NCI-H146 (cell line): ENCODE measurements at places on chromosomes 2 and 18.

- no peak for DNase-seq
Observed at GRCh38 chr2:44807201-44808025, 134.1 kb upstream of the SIX3 start.

DNA sequence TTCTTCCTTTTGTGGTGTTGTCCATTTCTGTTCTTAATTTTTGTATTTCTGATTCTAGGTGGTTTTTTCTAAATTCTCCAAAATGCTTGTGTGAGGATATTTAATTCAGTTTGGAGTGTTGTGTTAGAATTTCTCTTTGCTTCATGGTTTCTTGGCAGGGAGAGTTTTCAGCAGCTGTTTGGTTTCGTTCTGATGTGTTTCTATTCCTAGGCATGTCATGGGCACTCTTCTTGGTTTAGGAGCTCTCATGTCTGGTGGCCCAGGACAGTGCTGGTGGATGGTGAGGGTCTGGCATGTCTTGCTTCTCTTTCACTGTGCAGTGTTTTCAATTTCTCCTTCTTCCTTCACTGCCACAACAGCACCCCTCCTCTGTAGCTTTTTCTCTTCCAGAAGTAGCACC lies 52.9 kb downstream of the OSBPL6 start:
- no peak for DNase-seq

DNA sequence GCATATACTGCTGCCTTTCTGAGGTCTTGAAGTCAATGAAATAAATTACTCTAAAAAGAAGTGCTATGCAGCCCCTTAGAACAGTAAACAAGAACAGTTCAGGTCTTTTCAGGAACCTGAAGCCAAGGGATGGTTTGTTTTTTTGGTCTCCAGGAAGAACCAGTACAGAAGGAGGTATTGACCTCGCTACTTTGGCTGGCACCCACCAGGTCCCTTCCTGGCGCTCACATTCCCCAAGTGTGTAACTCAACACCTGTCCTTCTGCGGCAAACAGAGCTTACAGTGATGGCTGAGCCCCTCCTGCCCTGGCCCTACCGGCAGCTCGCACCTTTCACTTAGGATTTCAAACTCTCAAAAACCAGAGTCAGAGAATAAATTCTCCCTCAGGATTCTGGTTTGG lies 51.9 kb downstream of the SETBP1 start:
- DNase-seq = no peak

DNA sequence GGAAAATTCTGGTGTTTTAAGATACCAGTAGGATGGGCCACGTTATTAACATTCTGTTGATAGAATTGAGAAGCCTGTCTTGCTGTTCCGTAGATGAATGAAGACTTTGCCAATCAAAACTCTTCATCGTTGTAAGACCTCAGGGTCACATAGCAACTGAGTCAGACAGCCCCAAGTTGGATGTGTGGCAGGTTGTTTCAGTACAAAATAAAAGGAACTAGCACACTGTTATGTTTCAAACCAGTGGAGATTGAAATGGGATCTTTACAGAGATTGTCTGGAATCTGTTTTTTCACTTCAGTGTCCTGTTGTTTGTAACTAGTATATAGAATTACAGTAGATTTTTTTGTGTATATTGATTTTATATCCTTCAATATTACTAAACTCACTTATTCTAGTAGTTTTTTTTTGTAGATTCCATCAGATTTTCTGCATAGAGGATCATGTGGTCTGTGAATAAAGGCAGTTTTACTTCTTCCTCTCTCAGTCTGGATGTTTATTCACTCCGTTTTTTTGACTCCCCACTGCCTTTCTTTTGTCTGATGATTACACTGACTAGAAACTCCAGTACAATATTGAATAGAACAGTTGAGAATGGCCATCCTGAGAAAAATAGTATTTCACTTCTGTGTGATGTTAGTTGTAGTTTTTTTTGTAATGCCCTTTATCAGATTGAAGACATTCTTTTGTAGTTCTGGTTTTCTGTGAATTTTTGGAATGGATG lies 22.7 kb downstream of the EPC2 start:
- DNase-seq = peak; percentile 20

- no peak for DNase-seq
Observed at GRCh38 chr2:21288299-21288698, 164.5 kb downstream of the TDRD15 start.

- DNase-seq = no peak
Observed at GRCh38 chr2:149451417-149452165, 121.2 kb downstream of the LYPD6 start.

DNA sequence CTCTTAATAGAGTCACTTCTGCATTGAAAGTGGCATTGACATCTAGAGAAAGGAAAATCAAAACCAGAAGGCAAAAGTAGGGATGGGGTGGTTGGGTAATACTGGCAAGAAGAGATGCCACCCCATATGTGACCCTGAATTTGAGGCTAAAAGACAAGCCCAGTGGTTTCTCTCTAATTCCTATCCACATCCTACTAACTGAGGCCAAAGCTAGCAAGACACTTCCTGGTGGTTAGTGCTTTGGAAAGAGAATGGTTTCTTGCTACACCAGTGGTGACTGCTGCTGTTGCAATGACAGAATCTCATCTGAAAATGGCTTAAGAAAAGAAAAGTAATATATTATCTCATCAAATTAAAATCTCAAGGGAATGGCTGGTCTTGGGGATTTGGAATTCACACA lies 640.6 kb downstream of the EPHA4 start:
- no peak for DNase-seq

GRCh38 chr18:75081486-75081885 lies 127.5 kb downstream of the PTGR3 start:
- no peak for DNase-seq

DNA sequence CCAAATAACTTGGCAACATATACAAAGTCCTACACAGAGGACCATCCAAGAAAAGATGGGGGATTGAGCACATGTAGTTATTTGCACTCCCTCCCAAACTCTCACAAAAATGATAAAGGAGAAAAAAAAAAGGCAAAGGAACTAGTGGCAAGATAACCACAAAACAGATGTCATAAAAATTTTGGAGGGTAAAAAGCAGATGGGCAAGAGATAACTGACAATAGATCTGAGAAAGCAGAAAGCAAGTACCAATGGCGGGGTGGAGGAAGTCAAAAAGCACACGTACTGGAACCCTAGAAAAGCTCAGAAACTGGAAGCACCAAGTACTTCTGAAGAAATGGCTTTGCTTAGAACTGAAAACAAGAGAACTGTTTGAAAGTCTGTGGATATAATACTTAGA lies 82.0 kb downstream of the WDPCP start:
- no peak for DNase-seq

GRCh38 chr2:85744741-85745601 lies 8.8 kb upstream of the ATOH8 start:
- no peak for DNase-seq

DNA sequence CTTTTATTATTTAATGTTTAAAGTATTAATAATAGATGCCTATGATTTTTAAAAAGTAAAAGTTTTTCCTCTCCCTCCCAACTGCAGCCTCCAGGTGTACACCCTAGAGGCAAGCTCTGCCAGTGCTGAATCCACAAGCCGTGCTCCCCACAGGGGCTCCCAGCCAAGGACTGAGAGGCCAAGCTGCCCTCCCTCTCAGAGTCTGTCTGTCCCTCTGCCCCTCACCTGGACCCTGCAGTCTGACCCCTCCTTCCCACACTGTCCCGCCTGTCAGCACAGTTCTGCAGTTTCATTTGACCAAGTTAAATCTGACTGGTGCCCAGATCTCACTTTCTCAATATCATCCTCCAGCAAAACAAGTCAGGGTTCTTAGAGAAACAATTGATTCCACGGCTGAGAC lies 14.8 kb upstream of the PROC start:
- no peak for DNase-seq

GRCh38 chr2:102251042-102251848 lies 60.1 kb upstream of the IL1RL1 start:
- DNase-seq = no peak

DNA sequence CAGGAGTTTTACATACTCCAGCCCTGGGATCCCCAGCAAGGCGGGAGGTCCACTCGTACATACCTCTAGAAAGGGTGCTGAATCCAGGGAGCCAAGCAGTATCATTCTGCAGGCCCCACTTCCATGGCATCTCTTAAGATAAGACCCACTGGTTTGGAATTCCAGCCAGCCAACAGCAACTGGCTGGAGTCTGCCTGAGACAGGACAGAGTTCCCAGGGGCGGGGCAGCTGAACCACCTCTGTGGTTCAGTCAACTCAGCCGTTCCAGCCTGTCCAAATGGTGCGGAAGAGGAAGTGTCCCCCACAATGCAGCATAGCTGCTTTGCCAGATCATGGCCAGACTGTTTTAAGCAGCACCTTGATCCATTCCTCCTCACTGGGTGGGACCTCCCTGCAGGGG lies 33.2 kb downstream of the ZNF892 start:
- DNase-seq = no peak

DNA sequence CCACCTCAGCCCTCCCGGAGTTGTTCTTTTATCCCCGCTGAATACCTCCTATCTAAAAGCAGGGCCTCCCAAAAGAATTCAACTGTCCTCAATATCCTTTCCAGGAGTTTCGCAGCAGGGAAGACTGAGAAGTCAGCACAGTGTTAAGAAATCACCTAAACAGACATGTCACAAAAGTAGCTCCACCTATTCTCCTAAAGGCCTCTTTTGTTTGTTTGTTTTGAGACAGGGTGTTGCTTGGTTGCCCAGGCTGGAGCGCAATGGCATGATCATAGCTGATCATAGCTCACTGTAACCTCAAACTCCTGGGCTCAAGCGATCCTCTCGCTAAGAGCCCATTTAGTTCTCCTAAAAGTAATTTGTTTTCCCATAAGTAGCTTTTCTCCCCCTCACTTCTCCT lies 53.8 kb downstream of the TEX44 start:
- DNase-seq = no peak

- peak; percentile 56 for DNase-seq
Observed at GRCh38 chr2:127525691-127526131, 578 bp downstream of the IWS1 start.

GRCh38 chr2:85215448-85216401 lies 82.5 kb downstream of the TCF7L1 start:
- peak; percentile 57 for DNase-seq

GRCh38 chr18:51430538-51430937 lies 233.1 kb upstream of the MEX3C start:
- DNase-seq = no peak

DNA sequence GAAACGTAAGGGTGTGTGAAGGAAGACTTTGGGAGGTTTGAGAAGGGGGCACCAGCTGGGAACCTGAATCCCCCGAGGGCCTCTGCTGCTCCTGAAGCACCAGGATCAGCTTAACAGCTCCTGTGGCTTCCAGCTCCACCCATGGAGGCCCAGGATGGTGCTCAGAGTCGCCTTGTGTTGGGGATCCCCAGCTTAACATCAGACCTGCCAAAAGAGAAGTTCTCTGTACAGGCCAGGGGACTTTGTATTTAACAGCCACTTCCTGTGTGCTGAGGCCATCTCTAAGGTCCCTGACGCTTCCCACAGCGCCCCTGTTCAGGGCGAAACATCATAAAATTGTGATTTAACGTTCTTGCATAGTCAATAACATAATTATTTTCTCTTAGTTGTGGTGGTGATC lies 77.5 kb downstream of the NCK2 start:
- no peak for DNase-seq

DNA sequence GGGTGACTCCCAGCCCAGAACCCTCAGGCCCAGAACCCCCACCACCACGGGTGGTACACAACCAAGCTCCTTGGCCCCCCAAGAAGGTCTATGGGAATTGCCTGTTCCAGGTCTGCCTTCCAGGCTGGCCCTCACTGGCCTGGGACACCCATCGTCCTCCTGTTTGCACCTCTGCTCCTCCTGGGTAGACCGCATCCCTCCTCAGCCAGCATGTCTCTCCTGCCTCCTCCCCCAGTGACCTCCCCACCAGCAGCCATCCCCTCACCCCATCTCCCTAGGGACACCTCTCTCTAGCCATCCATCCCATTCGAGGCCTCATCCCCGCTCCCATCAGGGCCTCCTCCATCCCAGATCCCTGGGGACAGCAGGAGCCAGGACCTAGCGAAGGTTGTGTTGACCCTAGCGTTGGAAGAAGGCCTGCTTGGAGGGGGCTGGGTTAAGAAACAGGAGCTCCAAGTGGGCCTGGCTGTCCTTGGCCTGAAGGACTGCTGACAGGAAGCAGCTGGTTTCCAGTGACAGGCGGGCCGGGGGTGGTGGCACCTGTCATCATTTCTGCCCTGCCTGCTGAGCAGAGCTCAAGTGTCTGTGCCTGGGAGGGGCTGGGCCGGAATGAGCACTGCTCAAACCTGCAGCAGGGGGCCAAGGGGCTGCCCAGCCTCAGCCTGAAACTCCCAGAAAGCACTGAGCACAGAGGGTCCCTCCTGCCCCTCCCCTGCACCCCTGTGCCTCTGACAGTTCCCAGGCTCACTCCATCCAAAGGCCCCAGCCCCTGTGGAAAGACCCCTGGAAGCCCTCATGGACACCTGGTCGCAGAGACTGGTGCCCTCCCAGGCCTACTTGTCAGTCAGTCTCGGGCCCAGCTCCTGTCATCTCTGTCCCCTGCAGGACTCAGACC lies 96.0 kb upstream of the OTOS start:
- DNase-seq = peak; percentile 32

GRCh38 chr2:26566081-26566375 lies 75.1 kb downstream of the CIB4 start:
- DNase-seq = no peak

- peak; percentile 73 for DNase-seq
Observed at GRCh38 chr18:77056344-77057005, 76.1 kb downstream of the MBP start.

DNA sequence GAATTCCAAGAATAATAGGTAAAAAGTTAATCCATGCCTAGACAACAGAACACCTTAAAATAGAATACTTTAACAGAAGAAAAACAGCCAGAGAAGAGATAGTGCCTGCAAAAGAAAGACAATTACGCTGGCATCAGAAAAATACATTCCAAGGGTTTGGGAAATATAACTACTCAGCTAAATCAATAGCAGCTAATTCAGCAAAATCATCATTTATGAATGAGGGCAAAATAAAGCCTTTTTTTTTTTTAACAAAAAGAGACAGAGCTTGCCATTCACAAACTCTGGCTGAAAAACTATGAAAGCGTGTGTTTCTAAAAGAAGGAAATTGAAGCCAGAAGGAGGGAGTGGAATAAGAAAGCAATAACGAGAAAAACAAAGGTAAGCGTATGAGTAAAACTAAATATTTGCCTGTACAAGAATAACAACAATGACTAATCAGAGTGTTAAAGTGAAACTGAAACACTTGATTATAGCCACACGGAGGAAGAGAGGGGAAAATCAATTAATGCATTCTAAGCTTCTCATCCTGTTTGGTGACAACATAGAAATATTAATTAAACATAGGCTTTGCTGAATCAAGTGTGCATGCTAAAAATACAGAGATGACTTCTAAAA lies 90.2 kb downstream of the EHD3 start:
- no peak for DNase-seq

- DNase-seq = no peak
Observed at GRCh38 chr2:217732992-217733391, 269.8 kb downstream of the TNS1 start.
